Kidney (tissue), 22 donors: ENCODE measurements at places on chromosomes 4 and X. TPM values are rescaled to one million over a fixed set of nuclear protein-coding genes. Genes with fewer than 3 reads are reported as not detected.

DNA sequence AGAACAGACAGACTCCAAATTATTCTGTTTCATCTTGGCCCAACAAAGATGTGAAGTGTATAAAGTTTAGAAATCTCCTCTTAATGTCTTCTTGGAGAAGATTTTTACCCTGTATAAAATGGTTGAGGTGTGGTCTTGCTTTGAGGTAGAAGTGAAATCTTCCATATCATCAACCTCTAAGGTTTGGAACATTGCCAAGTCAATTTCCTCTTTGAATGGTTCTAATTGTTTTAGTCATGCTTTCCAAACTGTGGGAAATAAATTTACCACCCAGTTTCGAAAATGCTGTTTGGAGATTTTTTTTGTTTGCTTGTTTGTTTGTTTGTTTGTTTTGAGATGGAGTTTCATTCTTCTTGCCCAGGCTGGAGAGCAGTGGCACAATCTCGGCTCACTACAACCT lies 174.1 kb upstream of the ADAMTS3 start:
- DNase-seq, result no peak
- H3K36me3 ChIP-seq, result no peaks in the 10 kb centered on the region
- no peak overlapping the region for H3K27ac ChIP-seq
- no peaks in the 10 kb centered on the region for H3K27me3 ChIP-seq

POU3F4 gene
- 1.0 TPM for polyA plus RNA-seq

DNA sequence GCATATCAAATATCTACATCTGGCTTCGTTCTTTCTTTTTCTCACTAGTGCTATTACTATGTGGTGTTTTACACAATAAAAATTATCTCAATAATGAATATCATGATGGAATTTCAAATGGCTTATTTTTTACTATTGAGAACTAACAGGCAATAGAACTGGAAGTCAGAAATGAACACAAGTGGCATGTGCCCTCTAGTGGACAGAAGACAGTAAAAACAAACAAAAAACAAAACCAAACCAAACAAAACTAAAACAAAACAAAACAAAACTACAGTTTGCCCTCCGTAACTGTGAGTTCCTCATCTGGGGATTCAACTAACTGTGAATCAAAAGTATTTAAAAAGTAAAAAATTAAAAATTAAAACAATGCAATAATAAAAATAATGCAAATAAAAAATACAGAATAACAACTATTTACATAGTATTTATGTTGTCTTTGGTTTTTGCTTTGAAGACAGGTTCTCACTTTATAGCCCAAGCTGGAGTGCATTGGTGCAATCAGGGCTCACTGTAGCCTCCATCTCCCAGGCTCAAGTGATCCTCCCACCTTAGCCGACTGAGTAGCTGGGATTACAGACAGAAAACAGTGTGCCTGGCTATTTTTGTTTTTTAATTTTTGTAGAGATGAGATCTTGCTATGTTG lies 195.6 kb upstream of the TACR3 start:
- DNase-seq, result peak; percentile 42
- no peaks in the 10 kb centered on the region for H3K27me3 ChIP-seq
- H3K36me3 ChIP-seq, result no peaks in the 10 kb centered on the region
- H3K27ac ChIP-seq, result no peak overlapping the region
- no peaks in the 10 kb centered on the region for H3K4me1 ChIP-seq

GRCh38 chr4:2217726-2218125 lies 24.2 kb downstream of the HAUS3 start:
- no peak overlapping the region for H3K4me3 ChIP-seq
- H3K27ac ChIP-seq, result no peak overlapping the region
- no peaks in the 10 kb centered on the region for H3K4me1 ChIP-seq
- H3K27me3 ChIP-seq, result no peaks in the 10 kb centered on the region
- DNase-seq, result no peak
- peaks cover 1% of the 10 kb centered on the region for H3K36me3 ChIP-seq

DNA sequence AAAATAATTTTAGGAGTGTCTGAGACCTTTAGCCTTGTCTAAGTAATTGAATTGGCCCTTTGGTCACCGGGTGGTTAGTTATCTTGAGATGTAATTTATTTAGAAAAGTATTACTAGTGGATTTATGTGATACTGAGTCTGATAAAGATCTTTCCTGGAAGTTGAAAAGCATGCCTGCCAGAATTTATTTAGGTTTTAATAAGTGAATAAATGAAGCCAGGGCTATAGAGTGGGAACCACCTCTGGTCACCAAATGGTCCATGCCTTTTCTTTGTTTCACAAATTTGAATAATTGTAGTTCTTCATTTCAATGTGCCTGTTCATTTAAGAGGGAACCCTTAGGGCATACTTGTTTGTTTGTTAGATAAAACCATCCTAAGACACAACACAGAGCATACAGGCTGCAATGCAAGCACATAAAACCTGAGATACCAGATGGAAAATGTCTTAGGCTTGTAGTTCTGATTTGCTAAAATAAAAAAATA lies 627.8 kb downstream of the ADGRL3 start:
- no peaks in the 10 kb centered on the region for H3K36me3 ChIP-seq
- H3K4me1 ChIP-seq, result no peaks in the 10 kb centered on the region
- no peak overlapping the region for H3K27ac ChIP-seq
- no peak overlapping the region for H3K4me3 ChIP-seq

- no peak overlapping the region for H3K27ac ChIP-seq
- no peaks in the 10 kb centered on the region for H3K27me3 ChIP-seq
- H3K4me3 ChIP-seq, result no peak overlapping the region
- H3K4me1 ChIP-seq, result no peaks in the 10 kb centered on the region
- H3K36me3 ChIP-seq, result no peaks in the 10 kb centered on the region
- DNase-seq, result no peak
These were observed 9.3 kb upstream of the ALG13 start for GRCh38 chrX:111671668-111672067.

CABS1 gene
- not detected for polyA plus RNA-seq

TBX22 gene
- not detected for polyA plus RNA-seq

- DNase-seq, result no peak
- no peaks in the 10 kb centered on the region for H3K27me3 ChIP-seq
- H3K27ac ChIP-seq, result no peak overlapping the region
- H3K4me1 ChIP-seq, result no peaks in the 10 kb centered on the region
These were observed 81.8 kb upstream of the MAGEA4 start for GRCh38 chrX:151830911-151831310.

- no peak overlapping the region for H3K4me3 ChIP-seq
- DNase-seq, result no peak
- no peaks in the 10 kb centered on the region for H3K27me3 ChIP-seq
- no peaks in the 10 kb centered on the region for H3K36me3 ChIP-seq
- no peak overlapping the region for H3K27ac ChIP-seq
These were observed 32.7 kb downstream of the TMSB4X start for GRCh38 chrX:13007519-13008188.

FIP1L1 gene
- 25.5 TPM for polyA plus RNA-seq

- H3K36me3 ChIP-seq, result no peaks in the 10 kb centered on the region
- DNase-seq, result peak; percentile 37
- no peak overlapping the region for H3K27ac ChIP-seq
- no peaks in the 10 kb centered on the region for H3K4me1 ChIP-seq
These were observed 95.8 kb upstream of the LDB2 start for GRCh38 chr4:16993956-16994840.

TMEM156 gene
- polyA plus RNA-seq, result 1.8 TPM

GRCh38 chr4:26048950-26049349 lies 134.9 kb downstream of the SMIM20 start:
- DNase-seq, result no peak
- no peaks in the 10 kb centered on the region for H3K4me1 ChIP-seq
- H3K4me3 ChIP-seq, result no peak overlapping the region
- H3K36me3 ChIP-seq, result no peaks in the 10 kb centered on the region
- H3K27me3 ChIP-seq, result no peaks in the 10 kb centered on the region

- no peaks in the 10 kb centered on the region for H3K27me3 ChIP-seq
- no peak overlapping the region for H3K27ac ChIP-seq
- no peaks in the 10 kb centered on the region for H3K36me3 ChIP-seq
- peak overlapping the region; percentile 25 for H3K4me3 ChIP-seq
- no peak for DNase-seq
These were observed 17.0 kb downstream of the ENOX2 start for GRCh38 chrX:130885996-130886395.

ADAMTS3 gene
- polyA plus RNA-seq, result 0.56 TPM

GRCh38 chrX:20315140-20315539 lies 48.4 kb upstream of the RPS6KA3 start:
- H3K27me3 ChIP-seq, result no peaks in the 10 kb centered on the region
- no peaks in the 10 kb centered on the region for H3K36me3 ChIP-seq
- H3K27ac ChIP-seq, result no peak overlapping the region
- no peak for DNase-seq

COQ2 gene
- polyA plus RNA-seq, result 11.6 TPM

ARR3 gene
- polyA plus RNA-seq, result not detected

- no peak overlapping the region for H3K27ac ChIP-seq
- DNase-seq, result no peak
- no peaks in the 10 kb centered on the region for H3K4me1 ChIP-seq
- H3K27me3 ChIP-seq, result no peaks in the 10 kb centered on the region
These were observed 616.9 kb downstream of the FSTL5 start for GRCh38 chr4:161546902-161547301.

GRCh38 chr4:151469970-151470369 lies 61.0 kb downstream of the FHIP1A start:
- no peaks in the 10 kb centered on the region for H3K27me3 ChIP-seq
- H3K4me1 ChIP-seq, result no peaks in the 10 kb centered on the region
- no peak overlapping the region for H3K4me3 ChIP-seq
- no peak overlapping the region for H3K27ac ChIP-seq
- no peak for DNase-seq

DNA sequence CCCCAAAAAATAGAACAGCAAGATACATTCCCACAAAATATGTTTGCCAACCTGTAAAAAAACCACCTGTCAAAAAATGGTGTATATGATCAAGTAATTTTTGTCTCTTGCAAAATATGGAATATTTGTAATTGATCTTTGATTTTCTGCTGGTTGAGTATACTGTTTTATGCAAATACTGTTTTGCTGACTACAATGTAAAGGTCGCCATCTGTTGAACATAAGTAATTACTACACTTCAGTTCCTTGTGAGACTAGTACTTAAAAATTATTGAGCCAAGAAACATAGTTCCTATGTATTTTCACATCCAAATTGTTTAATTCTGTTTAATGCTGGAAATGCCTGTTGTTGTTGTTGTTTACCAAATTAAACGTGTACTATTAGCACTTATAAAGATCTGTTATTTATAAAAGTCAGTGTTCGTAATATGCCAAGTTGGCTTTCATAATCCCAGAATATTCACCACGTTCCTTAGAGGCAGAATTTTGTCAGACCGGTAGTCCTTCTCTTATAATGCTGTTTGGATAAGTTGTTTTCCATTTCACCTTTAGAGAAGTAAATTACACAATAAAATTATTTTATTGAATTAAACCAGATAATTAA lies 144.2 kb downstream of the PDLIM5 start:
- no peak overlapping the region for H3K27ac ChIP-seq
- H3K4me3 ChIP-seq, result no peak overlapping the region
- no peaks in the 10 kb centered on the region for H3K27me3 ChIP-seq
- H3K36me3 ChIP-seq, result no peaks in the 10 kb centered on the region
- DNase-seq, result no peak
- H3K4me1 ChIP-seq, result no peaks in the 10 kb centered on the region

GRCh38 chrX:119417842-119418241 lies 18.7 kb downstream of the SLC25A43 start:
- H3K36me3 ChIP-seq, result no peaks in the 10 kb centered on the region
- peak; percentile 16 for DNase-seq
- no peak overlapping the region for H3K27ac ChIP-seq
- H3K4me3 ChIP-seq, result no peak overlapping the region
- H3K4me1 ChIP-seq, result no peaks in the 10 kb centered on the region
- no peaks in the 10 kb centered on the region for H3K27me3 ChIP-seq

DNA sequence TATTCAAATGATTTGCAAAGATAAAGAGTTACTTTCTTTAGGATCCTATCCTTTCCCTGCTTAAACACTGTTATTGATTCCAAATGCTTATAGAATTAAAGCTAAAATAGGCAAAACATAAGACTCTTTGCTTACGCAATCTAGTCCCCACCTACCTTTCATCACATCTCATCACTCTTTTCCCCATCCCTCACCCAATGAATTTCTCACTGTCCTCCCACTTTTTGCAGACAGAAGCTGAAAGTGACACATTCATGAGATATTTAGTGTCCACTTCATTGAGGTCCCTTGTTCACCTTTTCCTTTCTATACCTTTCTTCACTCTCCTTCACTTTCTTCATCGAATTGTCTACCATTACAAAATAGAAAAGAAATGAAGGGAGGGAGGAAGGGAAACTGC lies 424 bp downstream of the SATL1 start:
- no peaks in the 10 kb centered on the region for H3K4me1 ChIP-seq
- no peak for DNase-seq
- peak overlapping the region; percentile 73 for H3K4me3 ChIP-seq
- H3K27me3 ChIP-seq, result no peaks in the 10 kb centered on the region
- H3K36me3 ChIP-seq, result no peaks in the 10 kb centered on the region

- H3K36me3 ChIP-seq, result peaks cover 6% of the 10 kb centered on the region
- DNase-seq, result no peak
- no peak overlapping the region for H3K4me3 ChIP-seq
- H3K27ac ChIP-seq, result no peak overlapping the region
- peaks cover 4% of the 10 kb centered on the region for H3K4me1 ChIP-seq
These were observed 6.3 kb downstream of the GPAT3 start for GRCh38 chr4:83542225-83542624.

DNA sequence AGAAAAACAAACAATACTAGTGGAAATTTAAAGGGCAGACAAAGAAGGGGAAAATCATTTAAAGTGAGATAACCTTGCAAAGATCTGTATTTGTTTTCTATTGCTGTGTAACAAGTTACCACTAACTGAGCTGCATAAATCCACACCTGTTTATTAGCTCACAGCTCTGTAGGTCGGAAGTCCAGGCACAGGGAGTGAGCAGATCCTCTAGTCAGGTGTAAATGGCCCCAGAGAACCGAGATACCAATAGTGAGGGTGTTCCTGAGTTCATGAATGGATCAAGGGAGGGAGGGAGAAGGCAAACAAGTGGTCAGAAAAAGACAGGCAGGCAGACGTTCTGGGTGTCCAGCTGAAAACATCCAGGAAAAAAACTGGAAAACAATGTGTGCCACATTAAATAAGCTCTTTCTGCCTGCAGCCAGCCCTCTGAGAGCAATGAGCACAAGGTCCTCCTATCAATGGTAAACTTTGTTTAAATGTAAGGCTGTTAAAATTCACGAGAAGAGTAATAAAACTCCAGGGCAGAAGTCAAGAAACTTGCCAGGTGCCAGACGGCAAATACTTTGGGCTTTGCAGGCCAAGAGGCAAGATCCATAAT lies 25.0 kb downstream of the ADGRA3 start:
- DNase-seq, result no peak
- H3K4me3 ChIP-seq, result no peak overlapping the region
- no peaks in the 10 kb centered on the region for H3K27me3 ChIP-seq
- no peaks in the 10 kb centered on the region for H3K36me3 ChIP-seq
- H3K27ac ChIP-seq, result no peak overlapping the region
- H3K4me1 ChIP-seq, result peaks cover 4% of the 10 kb centered on the region

DNA sequence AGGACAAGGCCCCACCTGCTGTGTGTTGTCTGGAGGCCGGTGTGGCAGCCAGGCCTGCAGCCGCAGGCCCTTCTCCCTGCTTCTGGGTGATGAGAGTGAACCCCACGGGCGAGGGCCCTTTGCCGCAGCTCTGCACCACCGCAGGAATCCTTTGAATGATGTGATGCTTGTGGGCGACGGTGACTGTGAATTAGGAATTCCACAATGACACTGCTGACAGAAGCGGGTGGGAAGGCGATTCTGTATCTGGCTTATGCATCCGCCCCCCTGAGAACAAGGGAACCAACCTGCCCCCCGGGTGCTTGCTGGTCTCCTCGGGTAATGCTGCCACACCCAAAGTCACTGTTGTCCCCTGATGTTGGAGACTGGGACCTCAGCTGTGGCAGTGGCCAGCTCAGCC lies 19.5 kb upstream of the MAN2B2 start:
- no peaks in the 10 kb centered on the region for H3K36me3 ChIP-seq
- DNase-seq, result no peak
- peaks cover 5% of the 10 kb centered on the region for H3K27me3 ChIP-seq
- no peak overlapping the region for H3K4me3 ChIP-seq
